ENCODE measurements at places on chromosomes 5 and 9.

GRCh38 chr5:129460672-129460935, 506 bp downstream of the ADAMTS19 start:
- no peak for DNase-seq

- DNase-seq, result no peak
Observed at GRCh38 chr5:176762489-176762888, 47.9 kb upstream of the UNC5A start.

- DNase-seq, result no peak
Observed at GRCh38 chr5:150486402-150487198, 21.3 kb upstream of the NDST1 start.

DNA sequence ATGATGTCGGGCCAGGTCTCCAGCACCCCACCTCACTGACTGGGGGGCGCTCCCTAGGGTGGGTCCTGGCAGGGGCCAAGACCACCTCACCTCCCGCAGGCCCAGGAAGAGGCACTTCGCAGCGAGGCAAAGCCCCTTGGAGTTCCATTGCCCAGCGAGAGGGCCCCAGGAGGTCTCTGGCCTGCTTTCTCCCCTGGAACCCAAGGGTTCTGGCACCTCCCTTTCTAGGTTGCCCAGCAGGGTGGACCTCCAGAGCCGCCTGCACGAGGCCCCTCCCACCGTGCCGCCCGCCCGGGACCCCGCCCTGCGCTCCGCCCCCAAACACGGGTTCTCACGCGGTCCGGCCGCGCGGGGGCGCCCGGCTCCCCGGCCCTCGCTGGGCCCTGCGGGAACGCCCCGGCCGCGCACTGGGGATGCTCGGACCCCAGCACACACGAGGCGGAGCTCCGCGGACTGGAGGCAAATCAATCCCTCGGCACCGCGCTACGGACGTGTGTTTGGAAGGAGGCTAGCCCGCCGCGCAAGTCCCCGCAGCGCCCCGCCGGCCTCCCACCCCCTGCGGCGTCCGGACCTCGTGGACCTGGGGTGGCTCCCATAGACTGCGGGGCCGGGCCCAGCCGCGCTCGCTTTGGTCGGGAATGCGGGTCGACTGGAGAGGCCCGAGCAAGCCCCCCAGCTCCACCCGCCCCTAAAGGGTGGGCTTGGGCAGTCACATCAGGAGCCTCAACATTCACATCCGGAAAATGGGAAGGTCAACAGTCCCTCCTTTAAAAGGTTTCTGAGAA, 99.5 kb upstream of the LMX1B start:
- no peak for DNase-seq

GRCh38 chr5:66871651-66872050, 275.5 kb downstream of the MAST4 start:
- no peak for DNase-seq

Data from forelimb muscle (tissue), 1 donor.